ENCODE measurements at places on chromosomes 6 and 20. TPM values are rescaled to one million over a fixed set of nuclear protein-coding genes. Genes with fewer than 3 reads are reported as not detected.

The ZBP1 gene
- not detected for total RNA-seq

The APOM gene
- 1.1 TPM for total RNA-seq

The TSPO2 gene
- total RNA-seq = not detected

The SIRPD gene
- total RNA-seq = not detected

- DNase-seq = no peak
Observed at GRCh38 chr6:152201120-152201519, 393.6 kb downstream of the ESR1 start.

DNA sequence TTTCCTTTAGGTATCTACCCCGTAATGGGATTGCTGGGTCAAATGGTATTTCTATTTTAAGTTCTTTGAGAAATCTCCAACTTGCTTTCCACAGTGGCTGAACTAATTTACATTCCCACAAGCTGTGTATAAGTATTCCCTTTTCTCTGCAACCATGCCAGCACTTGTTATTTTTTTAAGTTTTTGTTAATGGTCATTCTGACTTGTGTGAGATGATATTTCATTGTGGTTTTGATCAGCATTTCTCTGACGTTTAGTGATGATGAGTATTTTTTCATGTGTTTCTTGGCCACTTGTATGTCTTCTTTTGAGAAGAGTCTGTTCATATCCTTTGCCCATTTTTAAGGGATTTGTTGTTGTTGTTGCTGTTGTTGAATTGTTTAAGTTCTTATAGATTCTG is 871.1 kb downstream of the KIF16B start:
- no peak for DNase-seq

- no peak for DNase-seq
Observed at GRCh38 chr6:139080255-139080920, 51.8 kb downstream of the ABRACL start.

DNA sequence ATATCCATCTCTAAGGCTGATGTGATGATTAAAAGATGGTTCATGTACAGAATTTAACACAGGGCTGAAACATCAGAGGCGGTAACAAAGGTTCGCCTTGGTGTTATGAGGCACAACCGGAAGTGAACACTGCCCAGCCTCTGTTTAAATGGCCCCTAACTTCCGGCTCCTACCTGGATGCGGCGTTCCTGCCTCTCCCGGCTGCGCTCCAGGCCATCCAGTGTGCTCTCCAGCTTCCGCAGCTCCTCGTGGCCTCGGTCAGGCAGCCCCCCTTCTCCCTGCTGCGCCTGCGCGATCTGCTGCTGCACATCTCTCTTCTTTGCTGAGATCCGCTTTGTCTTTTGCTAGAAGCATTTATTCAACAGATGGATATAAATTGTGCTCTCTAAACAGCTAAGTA is 195.3 kb downstream of the SYNE1 start:
- DNase-seq = no peak

DNA sequence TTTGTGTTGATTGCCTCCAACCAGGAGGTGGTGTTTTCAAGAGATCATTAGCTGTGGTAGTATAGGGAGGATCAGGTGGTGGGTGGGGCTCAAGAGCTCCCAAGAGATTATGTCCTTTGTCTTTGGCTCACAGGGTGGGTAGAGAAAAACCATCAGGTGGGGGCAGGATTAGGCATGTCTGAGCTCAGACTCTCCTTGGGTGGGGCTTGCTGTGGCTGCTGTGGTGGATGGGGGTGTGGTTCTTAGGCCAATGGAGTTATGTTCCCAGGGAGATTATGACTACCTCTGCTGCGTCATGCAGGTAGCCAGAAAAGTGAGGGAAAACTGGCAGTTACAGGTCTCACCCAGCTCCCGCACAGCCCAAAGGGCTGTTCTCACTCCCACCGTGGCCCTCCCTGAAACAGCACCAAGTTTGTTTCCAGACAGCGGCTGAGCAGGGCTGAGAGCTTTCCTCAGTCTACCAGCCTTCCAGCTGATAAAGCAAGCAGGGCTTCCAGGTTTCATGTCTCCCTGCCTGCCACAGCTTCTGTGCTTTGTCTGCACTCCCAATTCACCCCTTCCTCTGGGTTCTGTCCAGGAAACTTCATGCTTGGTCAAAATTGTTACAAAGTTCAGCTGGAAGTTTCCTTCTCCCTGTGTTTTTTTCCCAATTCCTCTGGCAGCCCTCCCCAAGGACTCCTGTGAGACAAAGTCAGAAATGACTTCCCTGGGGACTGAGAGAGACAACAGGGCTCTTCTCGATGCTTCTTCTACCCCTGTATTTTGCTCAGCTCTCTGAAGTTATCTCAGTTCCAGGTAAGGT is 481.1 kb upstream of the MAN1A1 start:
- DNase-seq = no peak

Data from SJSA1 (cell line).